ENCODE measurements at places on chromosomes 12 and 14.

DNA sequence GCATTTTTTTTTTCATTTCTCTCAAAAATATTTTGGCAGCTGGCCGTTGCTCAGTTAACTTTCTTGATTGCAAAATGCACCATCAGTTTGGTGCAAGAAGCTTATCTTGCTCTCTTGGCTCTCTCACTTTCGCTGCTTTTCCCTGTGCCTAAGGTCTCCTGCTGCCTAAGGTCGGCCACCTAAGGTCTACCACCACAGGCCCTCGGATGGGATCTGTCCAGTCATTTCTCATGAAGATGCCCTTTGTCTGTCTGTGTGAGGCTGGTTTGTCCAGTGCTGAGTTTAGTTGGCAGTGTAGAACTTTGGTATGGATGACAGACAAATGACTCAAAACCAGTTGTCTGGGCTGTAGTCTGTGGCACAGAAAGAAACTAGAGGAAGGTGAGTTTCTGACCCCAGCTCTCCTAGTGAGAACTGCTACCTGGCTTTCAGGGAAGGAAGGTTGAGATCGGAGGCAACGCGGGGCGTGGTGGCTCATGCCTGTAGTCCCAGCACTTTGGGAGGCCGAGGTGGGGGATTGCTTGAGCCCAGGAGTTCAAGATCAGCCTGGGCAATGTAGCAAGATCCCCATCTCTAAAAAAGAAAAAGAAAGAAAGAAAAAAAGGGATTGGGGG lies 2.6 kb downstream of the MLXIP start:
- DNase-seq: no peak

DNA sequence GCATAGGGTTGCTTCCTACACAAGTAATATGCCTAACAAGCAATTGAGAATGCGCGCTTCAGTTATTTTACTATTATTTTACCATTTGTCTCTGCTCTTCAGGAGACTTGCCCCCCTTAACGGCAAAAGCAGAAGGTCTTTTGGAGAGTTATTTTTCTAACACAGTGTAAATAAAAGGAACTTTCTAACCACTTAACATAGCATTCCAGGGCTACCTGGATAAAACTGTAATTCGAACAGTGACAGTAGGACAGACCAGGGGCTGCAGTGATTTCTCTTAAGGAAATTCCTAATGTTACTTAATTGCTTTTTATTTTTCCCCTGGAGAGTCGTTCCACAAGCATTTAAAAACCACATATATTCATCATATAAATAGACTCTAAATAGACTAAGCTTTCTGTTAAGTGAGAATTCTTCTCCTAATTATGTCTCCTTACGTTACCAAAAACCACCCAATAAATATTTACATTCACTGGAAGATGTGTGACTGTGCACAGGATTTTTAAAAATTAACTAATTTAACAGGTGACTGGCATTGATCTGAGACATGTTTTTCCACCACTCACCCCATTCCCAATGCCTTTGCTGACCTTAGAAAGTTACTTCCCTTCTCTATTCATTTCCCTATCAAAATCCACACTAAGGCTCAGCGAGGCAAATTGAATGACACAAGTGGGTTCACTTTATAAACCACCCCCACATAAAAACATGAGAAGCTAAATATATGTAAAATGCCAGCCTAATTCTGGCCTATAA lies 72.4 kb downstream of the RNF34 start:
- no peak for DNase-seq

DNA sequence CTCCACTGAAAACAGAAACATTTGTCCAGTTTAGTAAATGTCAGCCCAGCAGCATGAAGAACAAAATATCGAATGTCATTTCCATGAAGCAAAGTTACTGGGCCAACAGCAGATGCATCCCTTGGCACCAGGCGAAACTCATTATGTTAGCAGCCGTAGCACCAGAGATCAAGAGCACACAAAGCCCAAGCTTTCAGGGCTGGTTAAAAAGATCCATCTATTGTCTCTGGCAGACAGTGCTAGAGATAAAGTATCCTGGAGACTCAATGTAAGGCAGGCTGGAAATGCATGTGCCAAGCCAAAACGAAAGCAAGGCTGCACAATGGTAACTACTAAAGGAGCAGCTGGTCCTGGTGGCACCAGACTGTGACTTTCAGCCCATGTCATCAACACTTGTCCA lies 120.3 kb upstream of the PLEKHG7 start:
- peak; percentile 72 for DNase-seq

- no peak for DNase-seq
Measured at GRCh38 chr14:95808371-95808770, 68.3 kb upstream of the TUNAR start.

Data from right hindlimb (tissue), 1 donor.